Karpas-422 (cell line): ENCODE measurements at places on chromosomes 1 and 21. TPM values are rescaled to one million over a fixed set of nuclear protein-coding genes. Genes with fewer than 3 reads are reported as not detected.

HPCAL4 gene
- total RNA-seq: 0.15 TPM in 1 of 2 replicates, not detected in the other

CLEC20A gene
- not detected in 2 replicates for total RNA-seq

MTARC2 gene
- 0.48 TPM in 1 of 2 replicates, not detected in the other for total RNA-seq

GBP1 gene
- total RNA-seq: 0.29 and 0.34 TPM in 2 replicates

FRRS1 gene
- total RNA-seq: 24.4 and 47.1 TPM in 2 replicates

MROH7 gene
- total RNA-seq: not detected in 2 replicates
